ENCODE measurements at places on chromosomes 16 and 17. TPM values are rescaled to one million over a fixed set of nuclear protein-coding genes. Genes with fewer than 3 reads are reported as not detected.

The BCO1 gene
- not detected for total RNA-seq

The ITGA2B gene
- 0.72 TPM for total RNA-seq

The AARSD1 gene
- total RNA-seq: 31.5 TPM

The MMP28 gene
- total RNA-seq: 1.5 TPM

The IRX6 gene
- not detected for total RNA-seq

The IRF8 gene
- 3.5 TPM for total RNA-seq

The CLEC18A gene
- 0.27 TPM for total RNA-seq

The NACA2 gene
- not detected for total RNA-seq

The TP53TG3 gene
- total RNA-seq: 0.77 TPM

The SPNS2 gene
- 12.7 TPM for total RNA-seq

The PSME3 gene
- total RNA-seq: 71.2 TPM

The GALR2 gene
- not detected for total RNA-seq

The TMED6 gene
- not detected for total RNA-seq

The ATP1B2 gene
- 3.2 TPM for total RNA-seq

The C17orf58 gene
- 5.0 TPM for total RNA-seq

The CDK5R1 gene
- total RNA-seq: 1.4 TPM

The AHSP gene
- not detected for total RNA-seq

The MT4 gene
- not detected for total RNA-seq

The MGAT5B gene
- total RNA-seq: not detected

The SLC4A1 gene
- not detected for total RNA-seq

The TMEM220 gene
- total RNA-seq: 6.3 TPM

The C16orf74 gene
- 1.7 TPM for total RNA-seq

The ARL4D gene
- 6.7 TPM for total RNA-seq

The DNAH3 gene
- total RNA-seq: 1.1 TPM

The TNFRSF13B gene
- total RNA-seq: not detected

The PRR14 gene
- total RNA-seq: 22.0 TPM

The FGF11 gene
- total RNA-seq: 13.8 TPM

The TEX19 gene
- total RNA-seq: not detected

The LLGL2 gene
- total RNA-seq: 5.1 TPM

The CACNA1G gene
- 0.25 TPM for total RNA-seq

The GUCY2D gene
- total RNA-seq: not detected

The TEX14 gene
- total RNA-seq: 0.15 TPM

The TLCD2 gene
- 1.7 TPM for total RNA-seq

The PRSS53 gene
- 0.87 TPM for total RNA-seq

The SLC16A6 gene
- not detected for total RNA-seq

The ZFP3 gene
- total RNA-seq: 11.1 TPM

The FBXW10B gene
- 0.35 TPM for total RNA-seq

The CHD9NB gene
- total RNA-seq: 0.97 TPM

The PPY gene
- not detected for total RNA-seq

The HS3ST4 gene
- not detected for total RNA-seq

The ERN2 gene
- not detected for total RNA-seq

The SLC5A11 gene
- not detected for total RNA-seq

The CRHR1 gene
- not detected for total RNA-seq

The SMTNL2 gene
- total RNA-seq: 47.4 TPM

The ZSCAN10 gene
- total RNA-seq: not detected

The HS3ST6 gene
- total RNA-seq: not detected

The NLRC3 gene
- total RNA-seq: 1.1 TPM

The KRT40 gene
- total RNA-seq: not detected

The RAB40B gene
- total RNA-seq: 21.3 TPM

The TBX2 gene
- 9.1 TPM for total RNA-seq

Measured in left ventricle myocardium superior (tissue), 1 donor.